Activated gamma-delta T cell treated with Interleukin-2 at 50 U/mL for 16 hours (primary cell): ENCODE measurements at places on chromosomes 4 and X.
A peak's percentile ranks its signal among the peaks of the same experiment; 100 is the strongest.

DNA sequence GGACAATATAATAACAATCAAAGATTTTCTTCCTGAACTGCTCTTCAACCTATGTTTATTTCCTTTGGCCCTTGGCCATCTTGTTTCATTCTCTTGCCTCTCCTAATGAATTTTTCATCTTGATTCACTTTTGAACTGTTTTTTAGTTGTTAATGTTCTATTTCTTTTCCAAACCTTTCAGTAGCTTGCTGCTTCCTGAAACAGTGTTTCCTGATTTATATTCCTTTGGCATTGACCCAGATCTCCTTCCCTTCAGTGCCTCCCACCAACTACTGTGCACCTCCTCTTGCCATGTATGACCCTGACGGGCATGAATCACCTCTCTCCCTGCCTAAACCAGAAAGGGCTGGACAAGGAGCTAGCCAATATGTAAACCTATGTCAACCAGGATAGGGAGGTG, 25.6 kb upstream of the SPP1 start:
- DNase-seq: no peak

- no peak for DNase-seq
Observed at GRCh38 chrX:11380187-11380844, 87.1 kb downstream of the AMELX start.

GRCh38 chr4:176383273-176384077, 63.7 kb downstream of the SPCS3 start:
- no peak for DNase-seq

GRCh38 chr4:70288651-70289050, 46.1 kb upstream of the CABS1 start:
- DNase-seq: no peak

DNA sequence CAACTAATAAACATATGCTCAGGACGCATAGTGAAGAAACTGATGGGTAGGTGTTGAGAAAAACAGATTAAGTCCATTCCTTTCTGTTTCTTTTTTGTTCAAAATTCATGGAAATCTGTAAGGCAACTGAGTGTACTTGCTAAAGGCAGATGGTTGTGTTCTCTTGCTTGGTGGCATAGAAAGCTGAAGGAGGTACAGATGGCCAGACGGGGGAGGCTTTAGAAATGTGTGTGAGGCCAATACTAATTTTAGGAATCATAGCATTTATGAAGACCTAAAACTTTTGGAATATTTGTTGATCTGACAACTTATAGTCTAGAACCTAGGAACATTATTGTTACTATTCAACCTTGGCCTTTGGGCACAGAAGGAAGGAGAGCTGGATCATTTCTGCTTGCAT, 56.8 kb upstream of the EMCN start:
- no peak for DNase-seq

GRCh38 chr4:56681853-56682525, 893 bp upstream of the HOPX start:
- DNase-seq: no peak

GRCh38 chr4:86033171-86033570, 326.7 kb downstream of the MAPK10 start:
- DNase-seq: no peak

DNA sequence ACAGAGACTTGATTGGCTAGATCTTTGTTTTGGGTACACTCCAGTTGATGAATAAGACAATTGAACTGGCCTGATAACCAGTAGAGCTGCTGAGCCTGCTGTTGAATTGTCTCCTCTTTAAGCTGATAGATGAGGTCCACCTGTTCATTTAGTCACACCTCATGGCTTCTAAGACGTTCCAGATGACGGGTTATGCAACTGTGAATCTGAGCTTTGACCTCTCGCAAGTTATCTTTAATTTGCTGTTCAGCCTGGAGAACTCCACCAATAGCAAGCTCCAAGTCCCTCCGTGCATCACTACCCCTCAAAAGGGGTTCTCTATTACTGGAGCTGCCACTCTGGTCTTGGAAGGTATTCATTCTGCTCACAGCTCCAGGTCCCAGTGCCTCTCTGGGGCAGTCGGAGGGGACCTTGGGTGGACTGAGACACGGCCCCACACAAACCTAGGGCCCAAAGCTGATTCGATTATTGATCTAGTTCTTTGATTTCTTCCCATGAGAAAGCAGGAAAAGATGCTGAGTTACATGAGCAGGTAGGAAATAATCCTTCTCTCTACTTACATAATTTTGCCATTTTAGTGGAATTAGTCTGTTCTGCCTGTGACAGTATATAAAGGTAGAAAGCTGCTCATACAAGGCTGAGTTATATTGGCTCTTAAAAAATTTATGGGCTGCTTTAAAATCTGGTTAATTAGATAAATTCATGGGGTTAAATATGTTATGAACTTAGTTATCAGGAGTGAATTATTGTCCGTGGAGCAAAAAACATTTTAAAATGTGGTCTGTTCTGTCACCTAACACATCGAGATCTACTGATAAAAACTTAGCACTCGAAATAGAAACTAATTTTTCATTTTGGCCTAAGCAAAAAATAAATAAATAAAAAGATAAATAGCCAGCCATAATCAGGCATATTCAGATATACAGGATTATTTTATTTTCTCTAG, 6.8 kb downstream of the MMAA start:
- no peak for DNase-seq

DNA sequence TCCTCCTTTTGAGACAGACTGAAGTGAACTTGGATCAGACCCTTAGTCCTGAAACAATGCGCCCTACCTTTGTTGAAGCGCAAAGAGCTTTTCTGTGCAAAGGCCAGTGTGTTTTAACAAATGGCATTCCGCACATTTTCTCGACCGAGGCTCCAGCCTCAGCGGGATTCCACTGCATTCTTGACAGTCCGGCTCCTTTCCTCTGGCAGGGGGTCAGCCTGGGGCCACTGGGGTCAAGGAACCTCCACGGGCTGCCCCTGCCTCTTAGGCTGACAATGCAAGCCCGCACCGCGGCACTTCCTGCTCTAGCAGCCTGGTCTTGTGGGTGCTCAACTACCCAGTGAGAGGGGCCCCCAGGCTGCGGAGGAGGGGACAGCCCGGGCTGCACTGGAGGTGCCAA, 47.2 kb upstream of the TFDP3 start:
- no peak for DNase-seq

GRCh38 chr4:72467633-72468032, 101.4 kb downstream of the ADAMTS3 start:
- DNase-seq: no peak

GRCh38 chr4:8892556-8893226, 21.1 kb upstream of the HMX1 start:
- no peak for DNase-seq

- no peak for DNase-seq
Observed at GRCh38 chr4:188811121-188811520, 671.9 kb downstream of the TRIML1 start.

DNA sequence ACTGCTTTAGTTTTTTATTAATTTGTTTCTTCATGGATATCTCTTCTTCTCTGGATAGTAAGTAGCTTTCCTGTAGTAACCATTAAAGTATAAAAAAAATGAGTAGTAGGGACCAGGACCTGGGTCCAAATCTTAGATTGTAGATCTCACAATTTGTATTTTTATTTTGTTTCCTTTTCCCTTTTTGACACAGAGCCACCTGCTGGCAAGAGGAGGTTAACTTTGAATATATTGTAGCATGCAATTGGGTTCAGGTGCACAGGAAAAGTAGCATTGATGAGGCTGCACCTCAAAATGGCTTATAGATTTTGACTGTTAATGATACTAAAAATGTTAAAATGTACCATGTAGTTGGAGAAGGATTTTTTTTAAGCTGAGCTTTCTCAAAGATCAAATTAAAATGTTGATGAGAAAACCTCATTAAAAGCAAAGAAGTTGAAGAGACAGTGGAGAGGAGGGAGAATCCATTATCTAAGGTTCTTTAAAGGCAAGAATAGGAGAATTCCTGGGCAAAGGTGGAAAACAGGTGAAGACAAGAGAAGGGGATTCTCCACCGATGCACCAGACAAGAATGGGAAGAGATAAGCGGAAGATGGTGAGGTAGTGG, 48.3 kb upstream of the HPGDS start:
- no peak for DNase-seq

GRCh38 chr4:119977076-119977940, 89.3 kb downstream of the MAD2L1 start:
- DNase-seq: no peak

DNA sequence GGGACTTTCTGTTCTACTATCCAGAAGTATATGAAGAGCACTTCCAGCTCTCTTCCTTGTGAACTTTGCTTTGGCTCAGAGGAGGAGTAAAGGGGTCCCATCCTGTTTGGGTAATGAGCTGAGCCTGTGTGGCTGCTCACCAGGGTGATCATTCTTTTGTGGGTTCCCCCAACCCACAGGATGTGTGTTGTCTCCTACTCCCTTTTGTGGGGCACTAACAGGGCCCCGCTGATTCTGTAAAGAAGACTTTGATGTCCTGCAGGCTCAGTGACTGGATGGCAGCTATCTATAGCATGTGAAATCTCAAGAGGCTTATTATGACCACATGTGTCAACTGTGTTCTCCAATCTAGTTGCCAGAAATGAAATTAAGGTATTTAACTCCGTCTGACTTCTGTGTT, 40.8 kb downstream of the ZNF518B start:
- DNase-seq: peak; percentile 19

DNA sequence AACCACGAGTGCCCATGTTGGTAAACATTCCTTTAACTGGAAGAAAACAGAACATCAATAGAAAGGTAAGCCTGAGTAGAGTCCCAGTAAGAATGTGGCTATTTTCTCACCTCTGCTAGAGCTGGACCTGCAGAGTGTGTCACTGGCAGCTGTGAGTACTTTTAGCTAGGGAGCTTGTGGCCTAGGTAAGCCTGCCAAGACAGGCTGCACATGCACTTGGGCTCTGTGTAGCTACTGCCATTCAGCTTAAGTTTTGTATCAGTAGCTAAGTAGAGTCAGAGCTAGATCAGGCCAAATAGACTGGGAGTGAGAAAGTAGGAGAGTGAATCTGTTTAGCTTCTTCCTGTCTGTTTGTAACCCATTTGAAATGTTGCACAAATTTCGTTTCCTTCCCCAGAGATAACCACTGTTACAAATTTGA, 35.3 kb downstream of the RBPJ start:
- no peak for DNase-seq

DNA sequence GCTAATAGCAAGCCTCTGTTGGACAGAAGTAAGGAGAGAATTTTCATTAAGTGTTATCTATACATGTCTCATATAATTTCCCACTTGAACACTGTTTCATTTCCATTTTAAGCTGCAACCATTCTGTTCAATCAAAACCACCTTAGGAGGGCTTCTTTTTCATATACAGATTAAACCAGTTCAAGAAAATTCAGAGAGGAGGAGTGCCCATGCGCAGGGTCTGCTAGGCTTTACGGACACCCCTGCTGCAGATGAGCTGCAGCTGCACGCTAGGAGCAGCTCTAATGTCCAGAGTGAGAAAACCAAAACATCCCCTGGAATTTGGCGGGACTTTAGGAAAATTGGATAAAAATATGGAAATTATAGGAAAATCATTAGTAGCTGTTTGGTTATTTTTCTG, 541.0 kb downstream of the SPRY1 start:
- no peak for DNase-seq

GRCh38 chr4:166279261-166279660, 406.2 kb downstream of the TLL1 start:
- DNase-seq: no peak

GRCh38 chr4:26851129-26851528, 9.5 kb upstream of the STIM2 start:
- no peak for DNase-seq

GRCh38 chr4:38704622-38705154, 40.7 kb downstream of the KLF3 start:
- no peak for DNase-seq

DNA sequence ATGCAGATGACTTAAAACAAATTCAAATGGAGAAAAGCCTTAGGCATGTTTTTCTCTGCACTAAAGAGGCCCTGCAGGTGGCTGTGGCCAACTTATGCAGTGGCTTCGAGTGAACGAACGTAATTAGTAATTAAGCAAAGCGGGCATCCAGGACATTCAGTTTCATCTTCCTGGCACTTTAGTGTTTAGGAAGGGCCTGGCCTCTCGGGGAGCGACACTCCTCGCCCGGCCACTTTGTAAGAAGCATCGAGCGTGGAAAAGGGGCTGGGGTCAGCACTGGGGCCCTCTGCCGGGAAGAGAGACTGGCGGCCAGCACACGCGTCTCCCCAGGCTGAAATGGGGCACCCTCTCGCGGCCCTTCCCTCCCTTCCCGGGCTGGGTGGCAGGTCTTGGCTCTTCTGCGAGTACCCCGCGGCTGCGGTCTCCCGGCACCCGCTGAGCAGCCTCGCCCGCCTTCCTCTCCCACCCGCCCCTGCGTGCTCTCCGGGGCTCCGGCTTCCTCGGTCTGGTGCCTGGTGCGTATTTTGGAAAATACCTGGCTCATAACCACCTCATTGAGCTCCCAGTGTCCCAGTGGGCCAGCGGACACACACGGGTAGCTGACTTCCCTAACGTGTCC, 677 bp upstream of the CYP4V2 start:
- peak; percentile 44 for DNase-seq

DNA sequence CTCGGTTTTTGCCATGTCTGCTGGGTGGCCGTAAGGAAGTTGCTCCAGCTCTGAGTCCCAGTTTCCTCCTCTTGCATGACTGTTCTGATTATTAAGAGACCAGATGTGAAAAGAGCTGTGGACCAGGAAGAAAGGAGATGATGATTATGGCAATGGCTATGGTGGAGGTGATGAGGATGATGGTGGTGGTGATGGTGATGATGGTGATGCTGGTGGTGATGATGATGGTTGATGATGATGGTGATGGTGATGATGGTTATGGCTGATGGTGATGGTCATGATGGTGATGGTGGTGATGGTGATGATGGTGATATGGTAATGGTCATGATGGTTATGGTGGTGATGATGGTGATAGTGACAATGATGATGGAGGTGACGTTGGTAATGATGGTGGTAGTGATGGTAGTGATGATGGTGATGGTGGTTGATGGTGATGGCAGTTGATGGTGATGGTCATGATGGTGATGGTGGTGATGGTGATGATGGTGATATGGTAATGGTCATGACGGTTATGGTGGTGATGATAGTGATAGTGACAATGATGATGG, 107.8 kb upstream of the NKX1-1 start:
- DNase-seq: no peak

DNA sequence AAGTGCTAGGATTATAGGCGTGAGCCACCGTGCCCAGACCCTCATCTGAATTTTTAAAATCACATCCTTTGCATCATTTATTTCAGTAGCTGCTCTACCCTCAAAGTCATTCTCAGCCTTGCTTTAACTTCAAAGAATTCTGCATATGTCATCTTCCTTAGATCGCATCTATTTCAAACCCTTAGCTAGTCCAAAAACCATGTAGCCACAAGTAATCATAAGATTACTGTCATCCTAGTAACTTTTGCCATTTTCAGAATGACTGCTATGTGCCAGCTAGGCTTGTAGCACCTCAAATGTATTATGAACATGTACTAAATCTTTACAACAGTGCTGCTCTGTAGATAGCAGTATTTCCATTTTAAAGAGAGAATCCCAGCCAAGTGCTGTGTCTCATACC, 45.5 kb upstream of the KLF3 start:
- DNase-seq: no peak

DNA sequence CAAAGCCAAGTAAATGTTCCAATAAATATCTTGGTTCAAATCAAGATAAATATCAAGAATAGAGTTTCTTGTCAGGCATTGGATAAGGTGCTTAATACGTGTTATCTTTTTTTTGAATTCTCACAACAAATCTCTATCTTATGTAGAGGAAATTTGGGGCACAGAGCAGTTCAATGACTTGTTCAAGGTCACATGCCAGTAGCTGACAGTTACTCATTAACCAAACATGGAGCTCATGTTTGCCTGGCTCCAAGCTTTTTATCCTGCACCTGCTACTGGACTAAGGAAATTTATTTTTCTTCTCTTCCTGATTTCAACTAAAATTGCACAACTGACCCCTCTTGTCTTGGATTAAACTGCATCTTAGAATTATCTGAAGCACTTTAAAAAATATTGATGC, 76.3 kb downstream of the ATP10D start:
- no peak for DNase-seq

- no peak for DNase-seq
Observed at GRCh38 chrX:16368696-16369095, 201.4 kb downstream of the MAGEB17 start.
